ENCODE measurements at places on chromosomes 4 and X.

DNA sequence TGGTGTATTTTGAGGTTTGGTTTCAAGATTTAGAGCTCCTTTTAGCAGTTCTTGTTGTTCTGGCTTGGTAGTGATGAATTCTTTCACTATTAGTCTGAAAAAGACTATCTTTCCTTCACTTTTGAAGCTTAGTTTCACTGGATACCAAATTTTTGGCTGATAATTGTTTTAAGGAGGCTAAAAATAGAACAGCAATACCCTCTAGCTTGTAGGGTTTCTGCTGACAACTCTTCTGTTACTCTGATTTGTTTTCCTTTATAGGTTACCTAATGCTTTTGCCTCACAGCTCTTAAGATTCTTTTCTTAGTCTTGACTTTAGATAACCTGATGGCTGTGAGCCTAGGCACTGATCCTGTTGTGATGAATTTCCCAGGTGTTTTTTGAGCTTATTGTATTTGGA lies 33.6 kb upstream of the HEPH start:
- no peak for DNase-seq

GRCh38 chr4:176048631-176049030 lies 17.0 kb upstream of the WDR17 start:
- no peak for DNase-seq

- DNase-seq, result no peak
These were observed 33.2 kb downstream of the PPP2R2C start for GRCh38 chr4:6439120-6439762.

DNA sequence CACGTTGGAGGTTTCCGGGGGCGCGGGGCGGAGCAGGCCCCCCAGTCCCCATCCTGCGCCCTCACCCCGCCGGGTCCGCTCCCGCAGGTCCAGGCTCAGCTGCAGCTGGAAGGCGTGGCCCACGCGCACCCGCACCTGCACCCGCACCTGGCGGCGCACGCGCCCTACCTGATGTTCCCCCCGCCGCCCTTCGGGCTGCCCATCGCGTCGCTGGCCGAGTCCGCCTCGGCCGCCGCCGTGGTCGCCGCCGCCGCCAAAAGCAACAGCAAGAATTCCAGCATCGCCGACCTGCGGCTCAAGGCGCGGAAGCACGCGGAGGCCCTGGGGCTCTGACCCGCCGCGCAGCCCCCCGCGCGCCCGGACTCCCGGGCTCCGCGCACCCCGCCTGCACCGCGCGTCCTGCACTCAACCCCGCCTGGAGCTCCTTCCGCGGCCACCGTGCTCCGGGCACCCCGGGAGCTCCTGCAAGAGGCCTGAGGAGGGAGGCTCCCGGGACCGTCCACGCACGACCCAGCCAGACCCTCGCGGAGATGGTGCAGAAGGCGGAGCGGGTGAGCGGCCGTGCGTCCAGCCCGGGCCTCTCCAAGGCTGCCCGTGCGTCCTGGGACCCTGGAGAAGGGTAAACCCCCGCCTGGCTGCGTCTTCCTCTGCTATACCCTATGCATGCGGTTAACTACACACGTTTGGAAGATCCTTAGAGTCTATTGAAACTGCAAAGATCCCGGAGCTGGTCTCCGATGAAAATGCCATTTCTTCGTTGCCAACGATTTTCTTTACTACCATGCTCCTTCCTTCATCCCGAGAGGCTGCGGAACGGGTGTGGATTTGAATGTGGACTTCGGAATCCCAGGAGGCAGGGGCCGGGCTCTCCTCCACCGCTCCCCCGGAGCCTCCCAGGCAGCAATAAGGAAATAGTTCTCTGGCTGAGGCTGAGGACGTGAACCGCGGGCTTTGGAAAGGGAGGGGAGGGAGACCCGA lies 14.0 kb downstream of the SHOX start:
- no peak for DNase-seq

GRCh38 chr4:37803348-37803973 lies 23.0 kb upstream of the PGM2 start:
- DNase-seq, result no peak

DNA sequence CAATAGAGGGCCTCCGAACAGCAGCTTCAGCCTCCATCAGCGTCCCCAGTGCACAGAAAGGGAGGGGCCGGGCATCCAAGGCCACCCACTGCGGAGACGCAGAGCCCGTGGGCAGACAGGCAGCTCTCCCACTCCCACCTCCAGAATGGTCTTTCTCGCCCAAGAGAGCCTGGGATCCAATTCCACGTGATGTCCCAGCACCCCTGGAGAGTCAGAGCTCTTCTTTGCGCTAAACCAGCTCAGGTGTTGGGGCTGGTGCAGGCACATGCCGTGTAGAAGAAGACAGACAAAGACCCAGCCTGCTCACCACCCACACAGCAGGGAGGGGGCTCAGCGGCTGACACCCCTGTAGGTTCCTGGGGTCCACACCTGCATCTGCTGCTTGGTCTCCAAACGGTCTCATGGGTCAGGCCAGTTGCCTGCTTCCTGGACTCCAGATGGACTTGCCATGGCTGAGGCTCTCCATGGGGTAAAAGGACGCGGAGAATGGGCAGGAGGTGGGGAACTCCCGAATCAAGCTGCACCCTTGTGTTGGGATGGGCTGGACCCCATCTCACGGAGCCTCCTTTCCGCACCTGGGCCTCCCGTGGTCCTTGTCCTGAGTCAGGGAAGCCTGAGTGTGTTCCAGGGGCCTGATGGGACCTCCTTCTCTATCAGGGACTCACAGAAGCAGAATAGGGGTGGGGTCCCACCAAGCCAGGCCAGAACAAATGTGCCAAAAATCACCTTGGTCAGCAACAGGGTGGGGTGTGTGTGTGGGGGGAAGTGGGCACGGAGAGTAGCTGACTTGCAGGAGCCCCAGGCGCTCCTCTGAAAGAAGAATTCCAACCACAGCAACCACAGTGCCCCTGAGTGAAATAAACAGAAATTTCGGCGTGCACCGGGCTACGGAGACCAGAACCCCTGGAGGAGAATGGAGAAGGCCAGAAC lies 11.6 kb upstream of the ASMTL start:
- peak; percentile 15 for DNase-seq

- DNase-seq, result no peak
These were observed 14.3 kb downstream of the CCDC22 start for GRCh38 chrX:49249616-49250015.

DNA sequence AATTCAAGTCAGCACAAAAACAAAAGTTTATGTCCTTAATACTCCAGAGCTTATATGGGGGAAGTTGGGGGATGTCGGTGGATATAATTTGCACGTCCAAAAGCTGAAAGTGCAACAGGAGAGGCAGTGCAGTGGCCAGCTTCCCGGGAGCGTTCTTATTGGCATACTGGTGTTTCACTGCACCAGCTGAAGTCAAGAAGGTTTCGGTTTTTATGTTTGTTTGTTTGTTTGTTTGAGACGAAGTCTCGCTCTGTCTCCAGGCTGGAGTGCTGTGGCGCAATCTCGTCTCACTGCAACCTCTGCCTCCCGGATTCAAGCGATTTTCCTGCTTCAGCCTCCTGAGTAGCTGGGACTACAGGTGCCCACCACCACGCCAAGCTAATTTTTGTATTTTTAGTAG lies 28.6 kb upstream of the TLR3 start:
- no peak for DNase-seq

- no peak for DNase-seq
These were observed 78.2 kb downstream of the NPFFR2 start for GRCh38 chr4:72109959-72110497.

DNA sequence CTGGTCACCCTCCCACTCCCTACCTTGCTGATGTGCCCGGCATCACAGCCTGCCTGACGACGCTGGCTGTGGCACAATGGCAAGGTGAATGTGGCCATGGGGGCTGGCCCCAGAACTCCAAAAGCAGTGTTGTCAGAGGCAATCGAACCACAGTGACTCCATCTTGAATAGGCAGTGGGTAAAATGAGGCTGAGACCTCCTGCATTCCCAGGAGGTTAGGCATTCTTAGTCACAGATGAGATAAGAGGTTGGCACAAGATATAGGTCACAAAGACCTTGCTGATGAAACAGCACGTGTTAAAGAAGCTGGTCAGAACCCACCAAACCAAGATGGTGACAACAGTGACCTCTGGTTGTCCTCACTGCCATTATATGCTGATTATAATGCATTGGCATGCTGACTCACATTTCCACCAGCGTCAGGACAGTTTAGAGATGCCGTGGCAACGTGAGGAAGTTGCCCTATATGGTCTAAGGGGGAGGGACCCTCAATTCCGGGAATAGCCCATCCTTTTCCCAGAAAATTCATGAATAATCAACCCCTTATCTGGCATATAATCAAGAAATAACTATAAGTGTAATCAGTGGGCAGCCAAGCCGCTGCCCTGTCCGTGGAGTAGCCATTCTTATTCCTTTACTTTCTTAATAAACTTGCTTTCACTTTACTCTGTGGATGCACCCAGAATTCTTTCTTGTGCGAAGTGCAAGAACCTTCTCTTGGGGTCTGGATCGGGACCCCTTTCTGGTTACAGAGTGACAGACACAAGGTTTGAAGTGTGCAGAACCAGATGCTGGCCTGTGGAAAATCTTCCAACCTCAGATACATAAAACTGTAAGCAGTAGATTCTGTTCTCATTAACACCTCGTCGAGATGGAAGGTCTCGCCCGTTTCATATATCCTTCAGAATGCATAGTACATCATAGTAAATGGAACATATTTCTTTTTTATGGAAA lies 26.8 kb upstream of the CLDN24 start:
- peak; percentile 24 for DNase-seq

DNA sequence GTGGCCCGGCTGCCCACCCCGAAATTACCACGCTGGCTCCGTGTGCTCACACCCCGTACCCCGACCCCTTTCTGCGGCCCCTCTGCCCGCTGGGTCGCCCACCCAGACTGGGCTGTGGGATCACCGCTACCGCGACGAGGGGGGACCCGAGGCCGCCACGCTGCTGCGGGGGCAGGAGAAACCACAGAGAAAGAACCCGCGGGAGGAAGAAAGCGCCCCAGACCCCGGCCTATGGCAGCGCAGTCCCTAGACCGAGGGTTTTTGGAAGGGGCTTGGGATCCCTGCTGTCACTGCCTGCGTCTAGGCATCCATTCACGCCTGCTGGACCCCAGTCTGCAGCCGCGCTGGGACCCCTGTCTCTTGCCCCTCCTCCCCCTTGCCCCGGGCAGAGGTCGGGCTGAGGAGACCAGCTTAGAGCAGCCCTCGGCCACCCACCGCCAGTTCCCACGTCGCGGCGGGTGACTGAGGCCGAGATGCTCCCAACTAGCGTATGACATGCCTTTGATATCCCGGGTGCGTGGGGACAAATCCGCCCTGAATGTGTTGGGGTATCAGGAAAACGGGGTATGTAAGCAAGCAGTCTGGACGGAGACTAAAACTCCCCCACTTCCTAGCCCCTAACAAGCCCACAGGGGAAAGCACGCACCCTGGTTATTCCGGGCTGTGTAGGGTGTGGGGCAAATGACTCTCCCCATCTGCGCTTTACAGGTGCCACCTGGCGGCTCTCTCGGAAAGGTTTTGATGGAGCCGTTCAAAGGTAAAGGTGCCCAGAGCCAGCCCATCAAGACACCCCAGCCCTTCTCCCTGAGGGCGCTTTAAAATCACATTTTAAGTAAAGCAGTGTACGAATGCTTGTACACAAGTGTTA lies 862 bp upstream of the INPP4B start:
- peak; percentile 70 for DNase-seq

GRCh38 chr4:45438047-45438446 lies 685.8 kb downstream of the GABRG1 start:
- DNase-seq, result no peak

- no peak for DNase-seq
These were observed 73.3 kb downstream of the RAP1GDS1 start for GRCh38 chr4:98334461-98334860.

DNA sequence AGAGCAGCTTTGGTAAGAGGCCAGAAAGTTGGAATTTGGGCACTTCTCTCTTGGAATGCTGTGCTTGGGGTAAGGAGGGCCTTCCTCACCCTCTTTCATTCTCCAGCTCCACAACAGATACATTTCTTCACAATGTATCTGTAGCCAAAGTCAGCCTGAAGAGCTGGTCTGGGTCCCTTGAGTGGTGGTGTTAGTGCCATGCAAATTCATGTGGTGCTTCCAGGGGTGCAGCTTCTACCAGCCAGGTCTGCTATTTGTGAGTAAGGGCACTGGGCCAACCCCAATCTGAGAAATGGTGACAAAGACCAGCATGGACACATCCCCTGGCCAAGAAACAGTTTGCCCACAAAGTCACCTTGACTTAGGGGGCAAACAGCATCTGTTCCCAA lies 17.8 kb downstream of the AMER1 start:
- DNase-seq, result no peak

DNA sequence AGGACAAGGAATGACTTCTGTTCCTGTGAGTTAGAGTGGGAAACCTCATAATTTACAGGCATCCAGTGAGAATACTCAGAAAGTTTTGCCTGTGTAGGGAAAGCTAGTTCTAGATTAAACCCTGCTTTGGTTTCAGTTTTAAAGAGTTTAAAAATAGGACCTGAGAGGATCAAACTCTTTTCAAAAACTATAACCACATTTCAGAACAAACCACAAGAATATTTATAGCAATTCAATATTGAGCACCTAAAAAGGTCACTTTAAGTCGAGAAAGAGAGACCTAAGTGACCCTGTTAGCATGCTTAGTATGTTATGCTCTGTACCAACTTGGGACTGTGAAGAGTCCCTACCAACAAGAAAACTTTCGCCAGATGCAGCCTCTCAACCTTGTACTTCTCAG lies 17.4 kb upstream of the PWWP3B start:
- DNase-seq, result no peak

GRCh38 chr4:173990126-173990868 lies 293.2 kb downstream of the FBXO8 start:
- DNase-seq, result no peak

DNA sequence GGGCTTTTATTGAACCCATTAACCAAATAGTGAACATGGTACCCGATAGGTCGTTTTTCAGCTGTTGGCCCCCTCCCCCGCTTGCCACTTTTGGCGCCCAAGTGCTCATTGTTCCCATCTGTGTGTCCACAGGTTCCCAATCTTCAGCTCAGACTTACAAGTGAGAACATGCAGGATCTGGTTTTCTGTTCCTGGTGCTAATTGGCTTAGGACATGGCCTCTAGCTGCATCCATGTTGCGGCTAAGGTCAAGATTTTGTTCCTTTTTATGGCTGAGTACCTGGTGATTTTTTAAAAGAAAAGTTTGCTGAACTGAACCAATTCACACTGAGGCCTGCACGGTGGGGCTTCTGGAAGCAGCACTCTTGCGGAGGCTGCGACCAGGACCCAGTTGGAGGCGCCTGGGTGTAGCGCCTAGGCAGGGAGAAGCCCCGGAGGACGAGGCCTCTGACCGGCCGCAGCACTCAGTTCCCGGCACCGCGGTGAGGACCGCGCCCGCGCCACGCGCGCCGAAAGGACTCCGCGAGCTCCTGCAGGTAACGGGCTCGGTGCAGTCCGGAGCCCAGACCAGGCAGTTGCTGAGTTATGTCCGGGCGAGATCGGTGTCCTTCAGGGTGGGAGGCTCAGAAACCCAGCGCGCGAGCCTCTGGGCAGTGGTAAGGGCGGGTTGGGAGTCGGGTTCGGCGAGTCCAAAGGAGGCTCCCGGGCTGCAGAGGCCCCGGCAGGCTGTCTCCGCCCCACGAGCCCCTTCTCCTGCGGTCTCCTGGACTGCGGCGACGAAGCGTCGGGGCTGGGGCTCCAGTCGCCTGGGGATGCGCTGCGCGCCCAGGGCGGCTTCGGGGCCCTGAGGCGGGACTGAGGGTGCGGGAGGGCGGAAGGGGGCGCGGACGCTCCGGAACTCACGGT lies 15.8 kb upstream of the SLC25A4 start:
- DNase-seq, result no peak
